Activated CD4-positive, CD25-positive, alpha-beta regulatory T cell treated with anti-CD3 and anti-CD28 coated beads, Interleukin-2, amount 50 U/mL, for 16 hours (primary cell): ENCODE measurements at places on chromosomes 6 and 20.

GRCh38 chr6:159565181-159565710 is 127.8 kb downstream of the SOD2 start:
- no peak for DNase-seq

DNA sequence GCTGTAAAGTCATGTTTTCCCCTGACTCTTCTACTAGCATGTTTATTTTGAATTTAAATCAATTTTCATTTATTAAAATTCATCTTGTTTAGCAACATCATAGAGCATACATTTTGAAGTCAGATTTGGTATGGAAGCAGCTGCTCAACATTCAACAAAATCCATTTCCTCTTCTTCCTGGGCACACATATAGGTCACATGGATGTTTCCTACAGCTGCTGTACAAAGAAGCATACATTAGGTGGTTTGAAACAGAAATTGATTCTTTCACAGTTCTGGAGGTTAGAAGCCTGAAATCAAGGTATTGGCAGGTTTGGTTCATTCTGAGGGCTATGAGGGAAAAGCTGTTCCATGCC is 495.2 kb downstream of the RFPL4B start:
- DNase-seq, result no peak

DNA sequence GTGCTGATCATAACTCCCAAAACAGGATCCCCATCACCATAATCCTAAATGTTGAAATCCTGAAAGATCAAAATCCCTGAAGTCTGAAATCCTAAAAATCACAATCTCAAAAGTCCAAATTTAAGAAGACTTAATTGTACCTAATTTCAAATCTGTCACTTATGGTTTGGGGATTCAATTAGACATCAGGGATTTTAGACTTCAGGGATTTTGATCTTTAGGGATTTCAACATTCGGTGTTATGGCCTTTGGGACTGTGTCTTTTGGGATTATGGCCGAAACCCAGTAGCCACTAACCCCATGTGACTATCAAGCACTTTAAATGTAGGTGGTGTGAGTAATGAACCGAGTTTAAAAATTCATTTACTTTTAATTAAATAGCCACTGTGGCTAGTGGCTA is 21.7 kb upstream of the AVP start:
- DNase-seq, result no peak

GRCh38 chr6:133184798-133185372 is 56.3 kb upstream of the EYA4 start:
- DNase-seq, result no peak

- DNase-seq, result no peak
Measured at GRCh38 chr6:151388997-151389617, 2.3 kb downstream of the ZBTB2 start.

GRCh38 chr6:11393713-11394627 is 143.6 kb upstream of the TMEM170B start:
- no peak for DNase-seq
